T-helper 1 cell (primary cell): ENCODE measurements at places on chromosomes 1 and 21.

GRCh38 chr1:199279872-199280645, 641.2 kb downstream of the PTPRC start:
- DNase-seq: no peak

DNA sequence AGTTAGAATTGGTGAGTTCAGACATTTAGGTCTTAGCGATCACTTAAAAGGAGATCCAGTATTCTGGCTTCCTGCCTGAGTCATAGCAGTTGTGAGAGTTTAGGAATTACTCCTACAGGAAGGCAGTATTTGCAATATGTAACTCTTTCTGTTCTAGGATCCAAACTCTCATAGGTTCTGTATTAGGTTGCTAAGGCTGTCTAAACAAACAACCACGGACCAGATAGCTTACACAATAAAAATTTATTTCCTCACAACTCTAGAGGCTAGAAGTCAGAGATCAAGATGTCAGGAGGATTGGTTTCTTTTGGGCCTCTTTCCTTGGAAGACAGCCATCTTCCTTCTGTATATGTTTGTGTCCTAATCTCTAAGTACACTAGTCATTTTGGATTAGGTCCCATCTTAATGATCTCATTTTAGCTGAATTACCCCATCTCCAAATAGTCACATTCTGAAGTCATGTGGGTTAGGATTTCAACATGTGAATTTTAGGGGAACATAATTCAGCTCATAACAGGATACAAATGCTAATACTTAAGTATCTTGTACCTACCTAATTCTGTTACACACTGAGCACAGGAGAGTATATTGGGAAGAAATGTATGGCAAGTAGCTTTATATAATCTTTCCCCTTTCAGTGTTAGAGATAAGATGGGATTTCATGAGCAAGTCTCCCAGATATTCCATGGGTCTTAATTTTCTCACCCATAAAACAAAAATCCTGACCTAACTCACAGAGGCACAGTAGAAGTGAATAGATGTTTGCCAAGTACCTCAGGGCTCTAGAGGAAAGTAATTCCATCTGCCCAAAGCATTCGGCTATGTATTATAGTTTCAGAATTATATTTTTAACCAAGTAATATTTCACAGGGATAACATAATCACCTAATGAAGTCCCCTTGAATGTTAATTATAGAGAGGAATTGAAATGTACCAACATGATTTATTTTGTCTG, 144.4 kb downstream of the PTBP2 start:
- peak; percentile 4 for DNase-seq

GRCh38 chr1:57615956-57616355, 192.1 kb upstream of the DAB1 start:
- no peak for DNase-seq

GRCh38 chr1:199778324-199778955, 249.1 kb upstream of the NR5A2 start:
- DNase-seq: no peak

- DNase-seq: no peak
These were observed 11.8 kb upstream of the ZFP69B start for GRCh38 chr1:40438391-40439015.
